NCI-H1092 (cell line): ENCODE measurements at places on chromosomes 12 and 14.

DNA sequence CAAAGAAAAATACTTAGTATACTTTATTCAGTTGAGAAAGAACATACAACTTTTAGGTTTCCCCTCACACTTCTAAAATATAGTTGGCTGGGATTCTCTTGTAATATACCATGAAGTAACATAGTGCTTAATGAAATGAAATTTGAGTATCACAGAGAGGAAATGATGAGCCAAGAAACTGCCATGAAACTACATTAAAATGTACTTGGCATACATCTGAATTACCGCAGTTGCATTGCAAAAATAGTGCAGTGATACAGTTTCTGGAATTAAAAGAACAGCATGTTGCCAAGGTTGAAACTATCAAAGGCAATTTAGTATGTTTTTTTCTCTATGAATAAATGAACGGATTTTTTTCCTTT lies 389.2 kb downstream of the TMEM117 start:
- DNase-seq, result no peak

DNA sequence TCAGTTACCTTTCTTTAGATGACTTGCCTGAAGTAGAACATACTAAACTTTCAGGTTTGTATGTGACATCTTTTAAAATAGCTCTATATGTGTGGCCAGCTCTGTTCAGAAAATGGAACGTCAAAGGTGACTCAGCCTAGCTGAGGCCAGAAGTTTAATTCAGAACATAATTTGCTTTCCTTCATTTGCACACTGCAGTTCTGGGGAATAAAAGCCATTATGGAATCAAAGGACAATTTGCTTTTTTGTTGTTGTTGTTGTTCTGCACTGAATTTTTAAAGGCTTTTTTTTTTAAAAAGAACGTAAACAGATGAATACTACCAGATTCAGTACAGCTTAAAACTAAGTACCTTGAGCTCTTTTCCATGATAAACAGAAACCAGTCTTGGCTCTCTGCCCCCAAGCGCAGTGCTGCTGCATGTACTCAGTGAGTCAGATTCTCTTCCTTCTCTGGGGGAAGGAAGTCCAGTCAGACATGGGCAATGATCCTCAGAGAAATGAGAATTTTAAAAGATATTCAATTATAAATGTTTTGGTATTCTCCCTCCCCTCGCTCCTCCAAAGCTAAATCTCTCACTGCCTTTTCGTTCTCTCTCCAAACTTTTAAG lies 644.2 kb downstream of the NOVA1 start:
- DNase-seq, result no peak

- no peak for DNase-seq
Measured at GRCh38 chr12:105040476-105040875, 43.8 kb downstream of the ALDH1L2 start.

GRCh38 chr12:67498991-67499390 lies 149.6 kb upstream of the DYRK2 start:
- DNase-seq, result no peak

- no peak for DNase-seq
Measured at GRCh38 chr12:10293570-10294227, 14.0 kb upstream of the KLRD1 start.

- DNase-seq, result no peak
Measured at GRCh38 chr12:39764944-39765560, 145.4 kb upstream of the ABCD2 start.

- DNase-seq, result no peak
Measured at GRCh38 chr12:92803903-92804302, 101.1 kb downstream of the PLEKHG7 start.

GRCh38 chr12:101557094-101557493 lies 37.7 kb upstream of the MYBPC1 start:
- DNase-seq, result no peak

- DNase-seq, result no peak
Measured at GRCh38 chr12:52721838-52722470, 18.6 kb upstream of the KRT77 start.

DNA sequence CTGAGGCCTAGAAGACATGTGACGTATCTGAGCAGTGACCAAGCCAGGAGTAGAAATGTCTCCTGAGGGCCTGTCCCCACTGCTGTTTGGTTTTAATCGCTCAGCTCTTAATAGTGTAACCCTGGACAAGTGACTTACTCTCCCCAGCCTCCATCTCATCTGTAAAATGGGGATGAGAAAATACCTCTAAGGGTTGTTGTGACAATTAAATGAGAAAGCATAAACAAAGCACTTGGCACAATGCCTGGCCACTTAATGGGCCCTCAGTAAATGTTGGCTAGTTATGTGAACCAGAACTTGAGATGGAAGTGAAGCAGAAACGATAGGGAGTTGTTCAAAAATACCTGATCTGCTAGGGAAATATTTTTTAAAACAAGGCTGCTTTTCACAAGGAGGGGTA lies 58.2 kb downstream of the HMGA2 start:
- no peak for DNase-seq

DNA sequence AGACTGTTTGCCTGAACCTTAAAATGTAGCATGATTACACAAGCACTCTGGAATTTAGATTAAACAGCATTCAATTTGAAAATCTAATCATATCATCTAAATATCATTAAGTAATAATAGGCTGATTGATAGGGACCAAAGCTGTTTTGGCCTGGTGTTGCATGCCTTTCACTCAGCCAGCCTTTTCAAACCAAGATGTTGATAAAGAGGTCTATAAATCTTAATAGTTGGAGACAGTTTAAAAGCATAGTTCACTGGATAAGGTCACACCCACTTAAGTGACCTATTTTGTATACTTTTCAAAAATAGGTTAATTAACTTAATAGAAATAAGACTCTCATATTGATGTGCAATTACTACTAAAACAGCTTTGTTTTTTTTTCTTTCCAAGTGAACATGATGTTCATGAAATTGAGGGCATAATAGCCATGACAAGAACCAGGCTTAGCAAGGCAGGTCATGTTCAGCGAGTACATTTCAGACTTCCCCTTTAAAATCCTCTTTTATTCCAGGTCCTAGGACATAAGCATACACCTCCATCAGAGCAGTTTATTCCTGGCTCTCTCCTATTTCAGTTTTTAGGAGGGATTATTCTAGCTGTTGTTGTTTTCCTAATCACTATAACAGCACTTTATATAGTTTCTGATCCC lies 349.0 kb downstream of the RAD51B start:
- no peak for DNase-seq

DNA sequence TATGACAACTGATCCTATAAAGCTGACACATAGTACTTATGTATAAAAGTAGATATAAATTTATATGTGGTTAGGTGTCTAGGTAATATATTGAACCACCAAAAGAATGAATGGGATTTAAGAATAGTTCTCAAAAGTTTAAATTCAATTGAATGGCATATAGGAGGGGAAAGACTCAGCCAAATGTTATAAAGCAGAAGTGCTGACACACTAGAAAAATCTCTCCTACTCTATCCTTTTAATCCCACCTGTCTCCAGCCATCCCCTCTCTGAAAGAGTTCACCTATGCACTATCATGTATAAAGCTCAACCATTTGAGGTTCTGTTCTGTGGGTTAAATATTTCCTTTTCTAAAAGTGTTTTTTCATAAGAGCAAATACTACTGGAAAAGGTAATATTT lies 400.7 kb downstream of the SOX5 start:
- no peak for DNase-seq

DNA sequence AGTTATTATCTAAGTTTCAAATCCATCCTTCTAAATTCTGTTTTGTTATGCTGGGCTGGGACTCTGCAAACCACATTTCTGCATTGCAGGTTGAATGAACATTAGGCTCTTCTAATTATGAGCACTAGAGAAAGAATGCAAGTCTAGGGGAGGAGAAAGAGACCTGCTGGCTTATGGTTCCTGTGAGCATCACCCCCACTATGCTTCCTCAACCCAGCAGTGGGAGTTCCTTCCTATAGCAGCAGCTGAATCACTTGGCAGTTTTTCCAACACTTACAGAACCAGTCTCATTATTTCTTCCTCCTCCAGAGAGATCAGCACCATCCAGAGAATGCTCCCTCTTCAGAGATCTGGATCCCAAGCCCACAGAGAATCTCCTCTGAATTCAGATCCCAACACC lies 297.7 kb upstream of the CLEC14A start:
- DNase-seq, result no peak

DNA sequence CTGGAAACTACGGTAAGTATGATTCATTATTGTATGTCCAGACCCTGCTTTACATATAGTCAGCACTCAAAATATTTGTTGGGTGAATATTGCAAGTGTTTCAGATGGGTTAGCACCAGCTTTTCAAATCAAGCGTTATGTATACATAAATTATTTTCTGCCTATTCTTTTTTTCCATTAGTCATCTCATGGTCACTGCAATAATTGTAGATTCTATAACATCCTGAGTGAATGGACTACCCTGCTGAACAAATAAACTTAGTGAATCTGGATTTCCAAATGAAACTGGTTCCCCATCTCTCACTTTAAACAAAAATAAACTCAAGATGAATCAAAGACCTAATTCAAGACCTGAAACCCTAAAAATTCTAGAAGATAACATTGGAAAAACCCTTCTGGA lies 152.3 kb downstream of the DIO2 start:
- no peak for DNase-seq

GRCh38 chr12:91033251-91033650 lies 24.6 kb downstream of the KERA start:
- no peak for DNase-seq

- no peak for DNase-seq
Measured at GRCh38 chr12:11695321-11695720, 45.8 kb downstream of the ETV6 start.

- no peak for DNase-seq
Measured at GRCh38 chr12:39505023-39505422, 62.1 kb upstream of the KIF21A start.

DNA sequence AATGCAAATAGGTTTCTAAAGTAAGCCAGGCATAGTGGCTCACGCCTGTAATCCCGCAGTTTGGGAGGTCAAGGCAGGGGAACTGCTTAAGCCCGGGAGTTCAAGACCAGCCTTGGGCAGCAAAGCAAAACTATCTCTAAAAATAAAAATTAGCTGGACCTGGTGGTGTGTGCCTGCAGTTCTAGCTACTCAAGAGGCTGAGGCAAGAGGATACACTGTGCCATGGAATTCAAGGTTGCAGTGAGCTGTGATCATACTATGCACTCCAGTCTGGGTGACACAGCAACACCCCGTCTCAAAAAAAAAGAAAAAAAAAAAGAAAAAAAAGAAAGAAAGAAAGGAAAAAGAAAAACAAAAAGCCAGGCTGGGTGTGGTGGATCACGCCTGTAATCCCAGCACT lies 46.3 kb downstream of the HECTD1 start:
- no peak for DNase-seq

DNA sequence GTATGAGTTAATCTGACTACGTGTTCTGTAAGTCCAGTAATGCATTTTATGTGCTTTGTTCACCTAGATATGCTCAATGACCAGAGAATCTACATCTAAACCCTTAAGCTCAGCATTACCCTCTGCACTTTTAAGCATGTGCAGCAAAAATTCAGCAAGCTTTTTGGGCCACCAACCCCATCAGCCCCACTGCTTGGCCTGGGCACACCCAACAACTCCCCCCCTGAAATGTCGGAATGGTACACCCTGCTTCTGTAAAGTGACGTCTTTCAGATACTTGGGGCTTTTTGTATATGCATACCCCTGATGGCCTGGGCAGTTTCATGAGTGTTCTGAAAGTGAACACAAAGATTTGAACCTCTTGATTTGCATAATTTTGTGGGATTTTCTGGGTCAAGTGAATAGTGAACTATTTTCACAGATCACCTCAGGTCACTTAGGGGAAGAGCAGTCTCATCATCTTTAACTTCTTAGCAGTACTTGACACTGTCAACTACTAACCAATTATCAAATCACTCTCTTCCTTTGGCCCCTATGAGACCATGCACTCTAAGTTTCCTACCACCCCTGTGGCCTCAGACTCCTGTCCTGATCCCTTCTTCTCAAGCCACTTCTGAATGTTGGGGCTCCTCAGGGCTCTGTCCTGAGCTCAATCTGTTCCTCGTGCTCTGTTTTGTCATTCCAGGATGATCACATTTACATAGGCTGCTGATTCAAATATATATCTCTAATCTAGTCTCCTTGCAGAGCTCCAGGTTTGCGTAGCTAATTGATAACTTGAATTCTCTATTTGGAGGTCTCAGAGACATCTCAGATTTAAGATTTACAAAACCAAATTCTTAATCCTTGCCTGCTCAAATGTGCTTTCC lies 36.3 kb upstream of the PPM1A start:
- no peak for DNase-seq

- no peak for DNase-seq
Measured at GRCh38 chr14:79831195-79831892, 380.0 kb downstream of the DIO2 start.

- no peak for DNase-seq
Measured at GRCh38 chr12:52402873-52403540, 3.1 kb downstream of the KRT82 start.

GRCh38 chr12:116539905-116540482 lies 19.2 kb upstream of the MAP1LC3B2 start:
- DNase-seq, result peak; percentile 10

DNA sequence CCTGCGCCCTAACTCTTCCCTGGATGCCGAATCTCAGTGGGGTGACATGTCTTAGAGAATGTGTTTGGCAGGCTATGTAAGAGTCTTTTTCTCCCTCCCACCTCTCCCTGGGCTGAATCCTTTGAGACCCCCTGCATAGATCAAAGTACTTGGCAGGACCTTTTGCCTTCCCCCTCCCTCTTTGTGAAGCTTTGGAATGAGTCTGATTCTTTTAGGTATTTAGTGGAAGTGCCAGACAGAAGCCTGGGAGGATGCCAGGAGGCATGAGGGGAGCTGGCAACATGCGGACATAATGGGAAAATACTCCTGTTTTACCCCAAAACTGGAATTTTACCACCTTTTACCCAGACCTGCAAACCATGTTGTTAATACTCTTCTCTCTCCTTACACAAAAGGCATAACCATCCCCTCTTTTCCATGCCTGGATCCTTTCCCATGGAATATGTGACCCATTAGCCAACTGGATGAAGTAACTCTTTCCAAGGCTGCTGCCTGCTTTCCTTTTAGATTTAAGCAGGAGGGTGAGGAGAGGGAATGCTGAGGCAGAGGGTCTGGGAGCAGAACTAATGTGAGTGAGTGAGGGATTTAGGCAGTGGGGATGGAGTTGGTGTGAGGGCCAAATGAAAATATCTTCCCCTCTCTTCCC lies 41.7 kb downstream of the TTLL5 start:
- no peak for DNase-seq

DNA sequence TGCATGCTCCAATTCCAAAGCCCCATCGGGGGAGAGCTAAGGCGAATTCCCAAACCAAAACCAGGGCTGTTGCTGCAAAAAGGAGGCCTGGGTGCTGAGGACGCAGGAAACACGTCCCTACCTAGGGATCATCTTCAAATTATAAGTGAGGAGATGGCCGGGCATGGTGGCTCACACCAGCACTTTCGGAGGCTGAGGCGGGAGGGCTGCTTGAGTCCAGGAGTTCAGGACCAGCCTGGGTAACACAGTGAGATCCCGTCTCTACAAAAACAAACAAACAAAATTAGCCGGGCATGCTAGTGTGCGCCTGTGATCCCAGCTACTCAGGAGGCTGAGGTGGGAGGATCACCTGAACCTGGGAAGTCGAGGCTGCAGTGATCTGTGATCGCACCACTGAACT lies 143.2 kb downstream of the CALM1 start:
- DNase-seq, result no peak

- DNase-seq, result no peak
Measured at GRCh38 chr14:101332281-101332680, 229.0 kb upstream of the DIO3 start.
